SK-MEL-5 (cell line): ENCODE measurements at places on chromosomes 7 and 10. TPM values are rescaled to one million over a fixed set of nuclear protein-coding genes. Genes with fewer than 3 reads are reported as not detected.

- DNase-seq = no peak
Measured at GRCh38 chr10:72240371-72240770, 24.3 kb upstream of the ASCC1 start.

Gene PDE6C
- total RNA-seq = not detected in 2 replicates

GRCh38 chr7:30789334-30789711 is 18.1 kb downstream of the MINDY4 start:
- no peak for DNase-seq

Gene WDFY4
- not detected in 2 replicates for total RNA-seq

Gene GPR15LG
- not detected in 2 replicates for total RNA-seq

Gene CUZD1
- total RNA-seq = 0.18 TPM in 1 of 2 replicates, not detected in the other

Gene GJD4
- total RNA-seq = 0.08 TPM in 1 of 2 replicates, not detected in the other

DNA sequence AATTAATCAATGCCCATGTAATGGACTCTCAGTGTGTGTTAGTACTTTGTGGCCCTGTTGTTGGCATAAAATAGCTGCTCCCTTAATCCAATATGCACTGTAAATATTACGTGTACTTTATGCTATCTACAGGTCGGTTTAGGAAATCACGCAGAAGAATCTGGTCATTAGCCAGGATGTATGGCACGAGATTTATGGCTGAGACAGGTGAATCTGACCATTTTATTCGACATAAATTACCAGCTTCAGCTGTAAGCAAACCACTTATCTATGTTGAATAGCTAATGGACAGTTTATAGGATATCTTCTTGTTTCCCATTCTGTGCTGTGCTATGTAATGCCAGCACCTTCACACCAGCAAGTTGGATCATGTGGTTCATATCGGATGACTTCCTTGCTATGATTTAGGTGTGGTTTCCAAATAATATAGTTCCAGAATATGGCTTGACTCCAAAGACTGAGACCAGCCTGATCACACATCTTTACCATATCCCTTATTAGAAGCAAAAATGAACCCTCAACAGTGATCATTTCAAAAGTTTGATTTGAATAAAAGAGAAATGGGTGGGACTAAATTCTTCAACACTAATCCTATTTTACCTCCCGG is 301.4 kb downstream of the AHR start:
- no peak for DNase-seq

Gene UBE2H
- 37.4 and 40.5 TPM in 2 replicates for total RNA-seq

- DNase-seq = no peak
Measured at GRCh38 chr10:1214071-1214675, 158.0 kb downstream of the WDR37 start.

GRCh38 chr10:74150204-74150989 is at the start of gene AP3M1:
AP3M1 (minus strand) TSS chr10:74150828; CDS start chr10:74138379, 12,449 bp downstream.
- no peak for DNase-seq

GRCh38 chr10:52751337-52751736 is 21.2 kb downstream of the MBL2 start:
- DNase-seq = no peak

Gene C10orf53
- not detected in 2 replicates for total RNA-seq

- DNase-seq = peak; percentile 47
Measured at GRCh38 chr7:101235050-101235449, 2.6 kb downstream of the CLDN15 start.

DNA sequence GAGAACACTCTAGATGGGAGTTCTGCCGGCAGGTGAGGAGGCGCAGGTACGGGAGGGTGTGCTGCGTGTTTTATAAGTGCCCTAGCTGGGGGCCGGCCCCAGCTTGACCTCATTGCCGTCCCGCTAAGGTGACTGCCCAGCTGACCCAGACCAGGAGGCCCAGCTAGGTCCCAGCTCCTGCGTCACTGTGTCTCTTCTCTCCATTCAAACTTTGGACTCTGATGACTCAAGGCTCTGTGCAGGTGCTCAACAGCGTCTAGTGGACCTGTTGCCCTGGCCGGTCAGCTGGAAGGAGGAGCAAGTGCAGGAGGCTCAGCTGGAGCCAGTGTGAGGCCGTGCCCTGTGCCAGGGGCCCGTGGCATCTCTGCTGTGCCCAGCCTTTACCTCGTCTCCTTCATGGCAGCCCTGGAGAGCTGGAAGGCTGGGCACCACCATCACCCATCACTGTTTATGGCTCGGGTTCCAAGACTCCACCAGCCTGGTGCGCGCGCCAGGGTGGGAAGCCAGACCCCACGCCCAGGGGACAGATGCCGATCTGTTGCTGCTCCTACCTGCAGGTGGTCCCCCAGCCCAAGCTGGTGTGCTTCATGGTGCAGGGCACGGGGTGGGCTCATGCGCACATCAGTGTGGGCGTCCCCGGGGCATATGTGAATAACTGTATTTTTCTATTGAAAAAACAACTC is 14.6 kb downstream of the LHPP start:
- no peak for DNase-seq

GRCh38 chr7:36276428-36277248 is 113.0 kb upstream of the ANLN start:
- DNase-seq = no peak

Gene ZNF25
- total RNA-seq = 2.9 and 3.5 TPM in 2 replicates

GRCh38 chr7:120658516-120658915 is 199.4 kb downstream of the TSPAN12 start:
- DNase-seq = no peak

- DNase-seq = no peak
Measured at GRCh38 chr10:114420811-114421485, 16.6 kb upstream of the AFAP1L2 start.

- DNase-seq = no peak
Measured at GRCh38 chr7:128940494-128941322, 3.0 kb downstream of the IRF5 start.

DNA sequence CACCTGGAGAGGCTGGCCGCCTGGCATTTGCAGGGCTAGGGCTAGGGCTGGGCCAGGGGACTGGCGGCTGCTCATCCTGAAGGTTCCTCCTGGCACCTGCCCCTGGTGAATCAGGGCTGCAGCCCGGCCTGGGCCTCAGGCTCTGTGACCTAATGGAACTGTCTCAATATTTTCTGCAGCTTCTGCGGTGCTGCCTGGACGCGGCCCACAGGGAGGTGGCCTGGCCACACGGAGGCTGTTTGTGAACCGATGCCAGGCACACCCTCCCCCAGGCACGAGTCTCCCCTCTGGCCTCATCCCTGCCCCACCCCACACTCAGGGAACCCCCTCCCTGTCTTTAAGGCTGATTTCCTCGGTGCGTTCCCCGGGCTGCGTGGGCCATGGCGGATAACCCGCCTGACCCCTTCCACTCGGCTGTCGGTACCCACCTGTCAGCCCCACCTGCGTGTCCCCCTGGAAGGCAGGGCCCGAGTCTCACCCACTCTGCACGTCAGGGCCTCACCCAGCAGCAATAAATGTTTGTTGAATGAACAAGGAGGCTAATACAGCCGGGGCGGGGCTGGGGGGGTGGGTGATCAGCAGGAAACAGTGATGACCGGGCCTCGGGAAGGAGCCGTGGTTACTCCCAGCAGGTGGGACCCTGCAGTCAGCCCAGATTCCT is 54.5 kb upstream of the DNAJB6 start:
- DNase-seq = no peak

GRCh38 chr7:155935005-155935557 is 122.8 kb upstream of the SHH start:
- no peak for DNase-seq

DNA sequence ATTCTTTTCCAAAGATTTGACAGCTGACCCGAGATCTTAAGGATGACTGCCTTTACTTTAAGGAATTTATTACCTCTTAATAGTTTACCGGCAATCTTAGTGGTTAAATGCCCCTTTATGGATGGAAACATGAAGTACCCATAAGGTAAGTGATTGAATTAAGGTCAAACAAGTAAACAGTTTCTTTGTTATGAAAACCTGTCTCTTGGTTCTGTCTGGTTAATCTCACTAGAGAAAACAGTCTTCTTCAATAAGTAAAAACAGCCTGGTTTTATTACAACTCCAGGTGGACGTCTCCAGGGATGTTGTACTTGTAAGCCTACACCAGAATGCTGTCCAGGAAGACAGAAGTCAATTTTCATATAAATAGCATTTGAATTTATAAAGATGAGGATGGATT is 161.8 kb upstream of the MTPN start:
- no peak for DNase-seq

DNA sequence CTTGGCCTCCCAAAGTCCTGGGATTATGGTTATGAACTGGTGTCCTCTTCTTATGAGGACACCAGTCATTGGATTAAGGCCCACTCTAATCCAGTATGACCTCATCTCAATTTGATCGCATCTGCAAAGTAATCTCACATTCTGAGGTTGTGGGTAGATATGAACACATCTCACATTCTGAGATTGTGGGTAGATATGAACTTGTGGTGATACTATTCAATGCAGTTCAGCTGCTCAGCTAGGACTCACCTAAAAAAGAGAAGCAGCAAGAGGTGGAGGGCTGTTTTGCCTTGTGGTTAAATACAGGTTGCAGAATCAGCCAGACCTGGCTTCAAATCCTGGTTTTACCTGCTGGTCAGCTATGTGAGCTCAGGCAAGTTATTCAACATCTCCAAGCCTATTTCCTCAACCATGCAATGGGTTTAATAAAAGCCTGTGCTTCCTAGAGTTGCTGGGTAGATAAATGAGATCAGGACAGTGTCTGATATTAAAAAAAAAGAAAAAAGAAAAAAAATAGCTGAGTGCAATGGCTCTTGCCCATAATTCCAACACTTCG is 8.5 kb upstream of the BAG3 start:
- DNase-seq = no peak

Gene CRTAC1
- 1.8 and 2.6 TPM in 2 replicates for total RNA-seq

Gene ZNF487
- 1.7 and 2.9 TPM in 2 replicates for total RNA-seq

GRCh38 chr10:128922172-128922571 is 544.9 kb upstream of the MGMT start:
- no peak for DNase-seq

Gene MYPN
- 0.13 and 0.43 TPM in 2 replicates for total RNA-seq

Gene TMEM176B
- total RNA-seq = 0.63 and 1.4 TPM in 2 replicates

DNA sequence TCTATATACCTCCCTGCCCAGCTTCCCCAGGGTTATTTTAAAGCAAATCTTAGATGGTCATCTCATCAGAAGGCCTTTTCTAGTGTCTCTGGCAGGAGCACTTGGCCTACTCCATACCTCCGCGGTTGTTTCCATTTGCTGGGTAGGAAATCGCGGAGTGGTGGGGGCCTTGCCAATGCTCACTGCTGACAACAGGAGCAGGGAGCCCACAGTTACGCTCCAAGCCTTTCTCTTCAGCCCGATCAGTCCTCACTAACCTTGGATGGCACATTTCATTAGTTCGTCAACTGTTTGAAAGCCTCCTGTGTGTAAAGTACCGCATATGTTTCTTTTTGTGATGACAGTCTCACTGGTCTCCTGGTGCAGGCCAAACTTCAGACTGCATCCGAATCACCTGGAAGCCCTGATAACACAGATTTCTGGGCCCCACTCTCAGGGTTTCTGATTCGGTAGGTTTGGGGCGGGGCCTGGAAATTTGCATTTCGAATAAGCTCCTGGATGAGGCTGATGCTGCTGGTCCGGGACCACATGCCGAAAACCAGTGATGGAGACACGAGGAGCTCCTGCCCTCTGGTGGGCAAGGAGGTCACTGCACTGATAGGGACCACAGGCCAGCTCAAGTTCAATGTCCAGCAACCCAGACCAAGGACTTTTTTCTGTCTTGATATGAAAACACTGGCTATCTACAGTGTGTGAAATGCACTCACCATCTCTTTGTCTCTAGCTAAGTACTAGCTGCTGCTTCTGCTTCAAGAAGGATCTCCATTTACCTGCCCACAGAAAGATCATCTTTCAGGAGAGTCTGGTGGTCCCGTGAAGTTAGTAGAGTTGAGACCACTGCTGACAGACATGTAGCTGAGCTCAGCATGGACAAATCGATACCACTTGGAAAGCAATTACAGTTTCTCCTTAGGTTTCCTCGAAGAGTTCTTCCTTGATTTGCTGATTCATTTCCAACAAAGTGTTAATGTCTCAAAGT is 14.0 kb downstream of the LRGUK start:
- DNase-seq = peak; percentile 88

GRCh38 chr10:49313501-49314070 is 14.6 kb downstream of the C10orf71 start:
- no peak for DNase-seq

- DNase-seq = no peak
Measured at GRCh38 chr10:79490400-79491142, 21.8 kb upstream of the EIF5AL1 start.

DNA sequence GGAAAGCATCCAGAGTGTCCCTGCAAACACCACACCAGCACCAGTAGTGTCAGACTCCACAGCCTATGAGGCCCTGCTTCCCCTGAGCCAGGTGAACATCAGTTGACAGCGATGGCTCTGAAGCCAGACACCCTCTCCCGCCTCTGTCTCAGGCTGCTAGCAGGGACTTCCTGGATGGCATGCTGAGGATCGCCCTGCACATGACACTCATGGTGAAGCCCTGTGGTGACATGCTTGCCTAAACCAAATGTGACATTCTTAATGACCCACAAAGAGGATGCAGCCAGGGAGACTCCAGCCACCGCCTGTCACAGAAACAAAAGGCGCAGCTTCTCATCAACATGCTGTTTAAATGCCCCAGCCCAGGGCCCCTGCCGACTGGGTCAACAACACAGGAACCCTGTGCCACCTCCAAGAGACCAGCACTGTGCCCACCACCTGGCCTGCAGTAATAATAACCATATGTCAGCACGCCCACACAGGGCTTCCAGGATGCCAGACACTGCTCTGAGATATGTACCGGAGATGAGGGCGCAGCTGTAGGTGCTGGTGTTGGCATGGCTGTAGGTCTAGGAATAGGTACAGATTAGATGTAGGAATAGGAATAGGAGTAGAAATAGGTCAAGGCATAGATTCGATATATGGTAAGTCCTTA is 81.3 kb downstream of the GRID1 start:
- no peak for DNase-seq

Gene LLCFC1
- total RNA-seq = not detected in 2 replicates

- no peak for DNase-seq
Measured at GRCh38 chr7:18053177-18053928, 25.7 kb upstream of the PRPS1L1 start.

GRCh38 chr10:78260141-78260540 is 226.5 kb downstream of the RPS24 start:
- no peak for DNase-seq

- DNase-seq = no peak
Measured at GRCh38 chr10:60714233-60714632, 64.0 kb upstream of the CDK1 start.

Gene NCAPG2
- total RNA-seq = 27.5 and 28.6 TPM in 2 replicates
